ENCODE measurements at places on chromosomes 5 and 9. TPM values are rescaled to one million over a fixed set of nuclear protein-coding genes. Genes with fewer than 3 reads are reported as not detected.

FAM153A gene
- not detected for total RNA-seq

PRELID2 gene
- 0.76 TPM for total RNA-seq

FRRS1L gene
- total RNA-seq: not detected

GDF9 gene
- total RNA-seq: not detected

ZNF169 gene
- total RNA-seq: 0.54 TPM

NR5A1 gene
- not detected for total RNA-seq

- DNase-seq: no peak
Measured at GRCh38 chr5:54655761-54656160, 138.2 kb downstream of the SNX18 start.

DNA sequence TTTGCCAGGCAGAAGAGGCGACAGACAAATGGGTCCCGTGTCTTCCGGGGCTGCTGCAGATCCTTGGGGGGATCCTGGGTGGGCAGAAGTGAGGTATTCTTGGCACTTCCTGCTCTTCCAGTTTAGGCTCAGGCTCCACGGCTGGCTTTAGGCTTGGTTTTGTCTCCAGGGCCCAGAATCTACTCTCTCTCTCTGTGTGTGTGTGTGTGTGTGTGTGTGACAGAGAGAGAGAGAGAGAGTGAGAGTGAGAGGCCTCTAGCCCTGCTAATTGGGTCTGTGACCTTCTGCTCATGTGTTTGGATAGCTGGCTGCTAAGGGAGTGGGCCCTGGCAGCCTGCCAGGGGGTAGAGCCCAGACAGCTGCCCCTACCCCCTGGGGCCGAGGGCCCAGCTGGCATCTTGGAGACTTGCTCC is 39.3 kb downstream of the CRB2 start:
- DNase-seq: no peak

DNA sequence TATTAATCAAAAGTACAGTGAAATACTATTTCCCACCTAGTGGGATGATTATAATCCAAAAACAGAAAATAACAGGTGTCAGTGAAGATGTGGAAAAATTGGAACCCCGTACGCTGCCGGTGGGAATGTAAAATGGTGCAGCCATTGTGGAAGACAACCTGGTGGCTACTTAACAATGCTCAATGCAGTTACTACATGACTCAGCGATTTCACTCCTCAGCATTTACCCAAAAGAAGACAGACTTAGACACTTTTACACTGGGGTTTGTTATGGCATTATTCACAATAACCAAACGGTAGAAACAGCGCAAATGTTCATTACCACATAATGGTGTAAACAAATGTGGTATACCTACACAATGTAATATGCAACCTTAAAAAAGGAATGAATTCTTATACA is 23.9 kb downstream of the SECISBP2 start:
- no peak for DNase-seq

- DNase-seq: no peak
Measured at GRCh38 chr5:119402555-119402954, 46.7 kb downstream of the TNFAIP8 start.

GRCh38 chr5:167792514-167792913 is 498.9 kb upstream of the WWC1 start:
- no peak for DNase-seq

- DNase-seq: no peak
Measured at GRCh38 chr5:41289970-41290464, 76.7 kb upstream of the C6 start.

DNA sequence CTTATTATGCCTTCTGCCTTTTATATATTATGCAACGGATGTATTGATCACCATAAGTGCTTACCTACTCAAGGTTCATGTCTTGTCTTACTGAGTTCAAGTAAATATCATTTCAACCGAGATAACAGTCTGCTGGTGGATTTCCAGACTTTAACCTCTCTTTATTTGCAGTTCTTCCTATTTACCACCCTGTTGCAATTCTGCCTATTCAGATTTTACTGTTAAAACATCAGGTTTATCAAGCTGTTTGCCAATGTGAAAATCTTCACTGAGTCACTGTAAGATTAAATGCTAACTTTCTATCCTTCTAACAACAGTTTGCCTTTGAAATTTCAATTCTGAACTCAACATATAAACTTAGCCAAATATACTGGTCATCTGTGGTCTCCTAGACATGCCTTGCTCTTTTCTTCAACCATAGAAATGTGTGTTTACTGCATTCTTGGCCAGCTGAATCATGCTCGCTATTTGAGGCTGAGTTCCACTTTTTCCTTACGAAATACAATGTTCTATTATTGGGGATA is 471.7 kb upstream of the RORB start:
- peak; percentile 45 for DNase-seq

GRCh38 chr9:1759771-1760300 is 255.3 kb upstream of the SMARCA2 start:
- no peak for DNase-seq

DNA sequence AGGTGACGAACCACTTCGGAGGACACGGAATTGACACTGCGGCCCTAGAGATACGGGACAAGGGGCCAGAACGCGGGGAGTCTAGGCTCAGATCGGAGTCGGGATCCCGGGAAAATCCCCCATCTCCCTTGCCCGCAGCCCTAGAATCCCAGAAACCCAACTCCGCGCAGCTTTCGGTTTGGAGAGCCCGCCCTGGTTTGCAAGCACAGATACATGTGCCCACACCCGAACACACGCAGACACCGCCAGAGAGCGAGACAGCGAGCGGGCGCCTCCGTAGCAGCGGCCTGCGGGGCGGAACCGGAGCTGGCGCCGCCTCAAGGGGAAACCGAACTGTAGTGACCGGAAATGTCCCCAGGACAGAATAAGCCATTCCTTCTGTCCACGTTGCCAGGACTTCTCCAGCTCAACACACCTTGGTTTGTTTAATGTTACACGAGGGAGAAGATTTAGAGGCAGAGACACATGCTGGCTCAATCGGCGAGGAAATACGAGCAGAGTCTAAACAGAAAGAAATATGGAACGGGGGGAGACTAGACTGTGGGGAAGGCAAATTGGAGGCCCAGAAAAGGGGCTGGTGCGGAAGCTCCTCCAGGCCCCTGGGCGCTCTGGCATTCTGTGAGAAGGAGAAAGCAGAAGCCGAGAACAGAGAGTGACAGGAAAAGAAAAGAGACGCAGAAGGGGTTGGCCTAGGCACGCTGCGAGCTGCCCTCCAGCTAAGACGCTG is 2.9 kb upstream of the PAX5 start:
- DNase-seq: peak; percentile 62

GRCh38 chr9:90827181-90827871 is 25.7 kb downstream of the SYK start:
- no peak for DNase-seq

GRCh38 chr5:10324518-10325370 is 17.0 kb upstream of the CMBL start:
- no peak for DNase-seq

- no peak for DNase-seq
Measured at GRCh38 chr5:121658221-121658620, 193.5 kb upstream of the FTMT start.

- no peak for DNase-seq
Measured at GRCh38 chr5:131230406-131230805, 33.4 kb upstream of the CDC42SE2 start.

DNA sequence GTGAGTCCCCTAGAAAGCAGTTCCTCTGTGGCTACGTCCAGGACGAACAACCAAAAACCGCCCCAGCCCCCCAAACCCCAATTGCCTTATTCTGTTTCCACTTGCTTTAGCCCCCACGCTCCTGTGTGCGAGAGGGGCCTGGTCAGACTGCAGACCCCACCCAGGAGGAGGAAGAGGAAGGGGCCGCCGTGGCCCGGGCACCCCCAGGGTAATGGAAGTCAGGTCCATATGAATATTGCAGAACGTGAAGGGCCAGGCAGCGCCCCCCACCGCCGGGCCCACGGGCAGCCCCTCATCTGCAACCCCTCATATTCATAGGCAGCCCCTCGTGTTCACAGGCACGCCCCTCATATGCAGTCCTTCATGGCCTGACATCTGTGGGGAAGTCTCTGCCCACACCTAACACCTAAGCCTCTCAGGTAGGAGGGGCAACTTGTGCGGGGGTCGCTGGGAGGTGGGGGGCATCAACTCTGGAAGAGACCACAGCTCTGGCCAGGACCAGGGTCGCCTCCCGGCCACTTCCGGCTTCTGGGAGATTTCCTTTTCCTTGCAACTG is 37.7 kb upstream of the PLEKHG4B start:
- no peak for DNase-seq

DNA sequence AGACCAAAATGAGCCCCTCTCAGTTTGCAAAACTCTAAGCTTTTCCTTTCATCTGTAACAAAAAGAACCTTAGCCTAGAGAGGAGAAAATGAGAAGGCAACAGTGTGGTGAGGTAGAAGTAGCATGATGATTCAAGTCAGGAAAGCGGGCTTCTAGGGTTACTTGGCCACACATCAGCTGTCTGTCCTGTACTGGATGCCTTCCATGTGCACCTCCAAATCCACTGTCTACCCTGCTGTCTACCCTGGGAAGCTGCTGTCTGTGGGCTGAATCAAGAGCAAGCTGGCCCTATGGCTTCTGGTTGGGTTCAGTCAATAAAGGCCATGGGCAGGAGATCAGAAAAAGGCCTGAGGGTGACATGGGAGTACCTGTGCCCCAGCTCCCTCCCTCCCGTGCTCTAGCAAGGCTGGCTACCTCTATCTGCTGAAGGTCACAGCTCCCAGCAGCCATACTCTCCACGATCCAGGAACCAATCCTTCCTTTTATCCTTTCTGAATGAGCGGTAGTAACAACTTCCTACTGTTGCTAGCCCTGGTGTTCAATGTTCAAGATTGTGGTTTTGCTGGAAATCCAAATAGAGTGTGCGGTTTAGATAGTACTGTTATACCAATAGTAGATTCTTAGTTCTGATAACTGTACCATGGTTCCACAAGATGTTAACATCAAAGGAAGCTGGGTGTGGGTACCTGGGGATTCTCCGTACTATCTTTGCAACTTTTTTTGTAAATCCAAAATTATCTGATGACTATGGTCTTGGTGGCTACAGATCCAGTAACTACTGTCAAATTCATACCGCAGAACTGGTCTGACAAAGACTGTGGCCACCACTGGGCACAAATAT is 191.0 kb downstream of the ESM1 start:
- no peak for DNase-seq

DNA sequence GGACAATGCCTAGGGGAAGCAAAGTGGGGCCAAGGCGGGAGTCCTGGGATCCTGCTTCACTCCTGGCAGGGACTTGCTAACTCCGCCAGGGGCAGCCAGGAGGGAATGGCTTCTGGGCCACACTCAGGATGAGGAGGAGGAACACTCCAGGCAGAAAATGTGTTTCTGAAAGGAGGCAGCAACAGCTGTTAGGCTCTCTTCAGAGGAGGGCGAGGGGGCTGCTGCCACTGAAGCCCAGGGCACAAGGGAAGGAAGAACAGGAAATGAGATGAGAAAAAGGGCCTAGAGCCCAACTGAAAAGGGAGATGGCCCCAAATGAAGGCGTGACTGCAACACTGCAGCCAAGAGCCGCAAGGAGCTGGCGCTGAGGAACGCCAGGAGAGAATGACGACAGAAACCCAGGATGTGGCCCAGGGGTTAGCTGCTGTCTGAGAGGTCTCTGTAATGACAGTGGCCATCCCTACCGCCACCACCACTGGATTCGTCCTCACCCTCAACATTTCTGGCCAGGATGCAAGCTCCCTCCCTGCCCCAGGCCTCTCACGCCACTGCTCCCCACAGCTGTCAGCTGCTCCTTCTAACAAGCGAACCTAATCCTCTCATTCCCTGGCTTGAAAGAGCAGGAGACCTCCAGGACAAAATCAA is 15.8 kb downstream of the PSMB7 start:
- DNase-seq: peak; percentile 82

DNA sequence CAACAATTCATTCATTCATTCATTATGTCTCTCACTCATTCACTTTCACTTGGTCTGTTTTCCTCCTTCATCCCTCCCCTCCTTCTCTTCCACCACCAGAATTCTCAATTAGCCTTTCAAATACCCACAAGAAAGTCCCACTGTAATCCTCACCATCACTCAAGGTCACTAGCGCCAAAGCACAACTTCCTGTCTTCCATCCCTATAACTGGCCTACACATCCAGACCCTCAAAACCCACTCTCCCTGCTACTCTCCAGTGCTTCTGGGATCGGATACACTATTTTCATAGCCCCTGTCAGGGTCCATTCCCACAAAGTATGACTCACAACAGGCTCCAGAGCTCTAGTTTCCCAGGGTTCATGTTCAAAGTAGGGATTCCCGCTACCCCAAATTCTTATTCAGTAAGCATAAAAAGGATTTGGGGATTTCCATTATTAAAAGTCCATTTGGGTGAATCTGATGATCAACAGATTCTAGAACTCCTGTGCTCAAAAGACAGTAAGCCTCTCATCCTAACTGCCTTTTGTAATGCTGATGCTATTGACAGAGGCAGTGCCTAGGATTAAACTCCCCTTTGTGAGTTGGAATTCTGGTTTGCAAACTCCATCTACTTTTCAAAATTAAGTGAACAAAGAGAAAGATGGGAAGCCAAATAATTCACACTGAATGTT is 250.9 kb downstream of the SEMA5A start:
- DNase-seq: no peak

- no peak for DNase-seq
Measured at GRCh38 chr9:85244856-85245255, 496.9 kb downstream of the AGTPBP1 start.

GRCh38 chr5:135315386-135315785 is 83.6 kb downstream of the MACROH2A1 start:
- no peak for DNase-seq

- peak; percentile 4 for DNase-seq
Measured at GRCh38 chr9:79264041-79264440, 307.7 kb upstream of the TLE4 start.

GRCh38 chr9:98230304-98230703 is 25.1 kb downstream of the TBC1D2 start:
- DNase-seq: no peak

- no peak for DNase-seq
Measured at GRCh38 chr9:127550282-127550681, 61.8 kb upstream of the STXBP1 start.

DNA sequence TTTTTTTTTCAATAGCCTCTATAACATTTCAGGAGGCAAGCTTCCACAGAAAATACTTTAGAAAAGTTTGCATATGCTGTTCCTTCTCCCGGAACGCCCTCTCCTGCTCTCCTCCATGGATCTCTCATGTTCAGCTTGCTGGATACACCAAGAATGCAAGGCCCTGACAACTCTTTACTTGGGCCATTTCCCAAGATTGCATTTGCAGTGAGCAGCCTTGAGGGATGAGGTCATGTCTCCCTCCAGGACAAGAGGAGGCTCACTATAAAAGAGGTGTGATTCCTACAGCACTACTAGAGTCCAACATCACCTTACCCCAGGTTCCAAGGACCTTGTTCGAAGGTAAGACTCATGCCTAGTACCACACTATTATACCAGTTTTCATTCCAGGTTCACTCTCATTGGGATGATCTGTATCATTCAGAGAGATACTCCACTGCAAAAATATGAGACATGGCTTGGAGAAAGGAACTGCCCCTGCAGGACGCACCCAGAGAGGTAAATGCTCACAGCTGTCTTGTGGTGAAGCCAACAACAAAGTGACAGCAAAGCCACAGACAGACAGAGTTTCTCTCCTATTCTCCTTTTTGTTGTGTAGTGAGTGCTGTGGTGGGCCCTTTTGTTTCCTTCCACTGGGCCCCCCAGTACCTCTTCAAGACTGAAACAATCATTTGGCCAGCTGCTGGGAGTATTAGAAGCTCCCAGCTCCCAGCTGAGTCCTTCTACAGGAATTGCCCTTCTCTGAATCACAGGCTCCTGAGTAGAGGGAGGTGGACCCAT is 151.7 kb upstream of the ZNF366 start:
- peak; percentile 59 for DNase-seq

All from GM23248 (cell line).